ENCODE measurements at places on chromosomes 6 and 20.

DNA sequence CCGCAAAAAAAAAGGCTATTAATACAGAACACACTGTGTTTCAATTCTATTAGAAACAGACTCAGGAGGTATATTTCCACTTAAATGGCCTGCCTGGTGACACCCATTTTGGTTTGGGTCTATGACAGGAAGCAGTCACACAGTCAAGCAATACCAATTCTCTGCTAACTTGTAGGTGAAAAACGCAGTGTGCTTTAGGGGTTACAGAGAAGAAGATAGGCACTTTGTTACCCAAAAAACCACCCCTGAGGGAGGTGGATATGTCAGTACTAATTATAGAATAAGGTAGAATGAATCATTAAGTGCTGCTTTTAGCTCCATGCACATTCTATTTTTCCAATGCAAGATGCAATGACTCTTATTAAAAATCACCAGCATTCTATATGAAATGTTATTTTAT is 53.8 kb downstream of the DNAAF9 start:
- DNase-seq, result no peak

DNA sequence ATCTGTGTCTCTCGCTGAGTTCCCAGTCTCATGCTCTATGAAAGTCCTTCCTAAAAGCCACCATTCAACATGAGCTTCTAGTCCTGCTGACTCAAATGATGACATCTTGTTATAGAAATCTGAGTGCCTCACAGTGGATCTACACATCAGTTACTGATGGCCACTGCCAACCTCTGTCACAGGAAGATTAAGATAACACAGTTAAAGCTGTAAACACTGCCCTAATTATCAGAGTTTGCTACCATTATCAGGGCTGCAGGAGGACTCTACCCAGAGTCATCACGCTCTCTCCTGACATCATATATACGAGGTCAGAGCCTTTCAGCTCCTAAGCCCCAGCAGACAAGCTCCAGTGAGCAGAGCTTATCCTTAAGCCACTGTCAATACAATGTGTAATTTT is 63.2 kb downstream of the HIVEP2 start:
- no peak for DNase-seq

GRCh38 chr6:39772559-39773273 is 19.5 kb upstream of the DAAM2 start:
- DNase-seq, result no peak

GRCh38 chr6:113293423-113293740 is 563.8 kb upstream of the MARCKS start:
- no peak for DNase-seq

GRCh38 chr6:15522026-15522425 is 140.8 kb downstream of the DTNBP1 start:
- DNase-seq, result no peak

DNA sequence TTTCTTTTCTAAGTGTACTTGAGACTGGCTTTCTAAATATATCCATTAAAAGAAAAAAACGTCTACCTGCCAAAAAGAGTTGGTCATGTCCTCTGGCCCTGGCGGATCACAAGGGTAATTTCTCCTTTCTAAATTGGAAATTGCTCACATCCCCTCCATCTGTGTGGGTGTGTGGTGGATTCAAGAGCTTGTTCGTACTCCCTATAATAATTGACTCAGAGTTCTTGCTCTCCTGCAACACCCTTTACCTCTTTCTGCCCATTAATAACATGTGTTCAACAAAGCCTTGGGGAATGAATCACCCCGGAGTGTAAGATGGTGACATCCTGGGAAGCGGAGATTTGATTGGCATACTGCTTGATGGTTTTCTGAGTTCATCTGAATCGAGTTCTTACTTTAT is 263.8 kb downstream of the ALDH8A1 start:
- DNase-seq, result no peak

Measured in MM.1S (cell line).